ENCODE measurements at places on chromosomes 3 and 15. TPM values are rescaled to one million over a fixed set of nuclear protein-coding genes. Genes with fewer than 3 reads are reported as not detected.

SUCLG2 gene
- total RNA-seq, result 37.7 TPM

TRH gene
- total RNA-seq, result not detected

GOLGA6B gene
- total RNA-seq, result not detected

STIMATE gene
- 19.4 TPM for total RNA-seq

GASK1A gene
- 24.3 TPM for total RNA-seq

PTPN23 gene
- 21.2 TPM for total RNA-seq

GOLGA8B gene
- total RNA-seq, result 76.9 TPM

ZIC1 gene
- not detected for total RNA-seq
